Stimulated activated CD8-positive, alpha-beta memory T cell treated with anti-CD3 and anti-CD28 coated beads, Interleukin-7, amount 100 ng/mL, for 48 hours (primary cell): ENCODE measurements at places on chromosomes 12 and 14.

- no peak for DNase-seq
Measured at GRCh38 chr12:2297004-2297403, 244.2 kb downstream of the CACNA1C start.

- no peak for DNase-seq
Measured at GRCh38 chr14:34175574-34175973, 224.7 kb upstream of the EGLN3 start.

- no peak for DNase-seq
Measured at GRCh38 chr12:10397296-10397695, 7.5 kb upstream of the KLRK1 start.

DNA sequence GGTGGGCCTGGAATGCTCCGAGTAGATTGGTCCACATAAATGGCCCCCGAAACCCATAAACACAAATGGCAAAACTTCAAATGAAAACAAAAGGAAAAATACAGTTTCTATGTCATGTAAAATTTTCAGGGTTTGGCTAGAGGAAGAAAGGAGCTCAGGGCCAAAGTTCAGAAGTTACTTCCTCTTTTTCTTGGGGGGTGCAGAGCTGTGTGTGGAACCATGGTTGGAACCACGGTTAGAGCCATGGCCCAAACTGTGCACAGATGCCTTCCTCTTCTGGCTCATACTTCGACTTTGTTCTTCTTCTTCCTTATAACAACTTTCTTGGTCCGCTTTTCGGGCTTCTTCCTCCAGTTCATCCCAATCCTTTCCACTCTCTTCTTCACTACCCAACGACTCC, 51.7 kb downstream of the MGST1 start:
- no peak for DNase-seq

GRCh38 chr12:108583991-108584390, 13.9 kb downstream of the TMEM119 start:
- DNase-seq, result no peak

DNA sequence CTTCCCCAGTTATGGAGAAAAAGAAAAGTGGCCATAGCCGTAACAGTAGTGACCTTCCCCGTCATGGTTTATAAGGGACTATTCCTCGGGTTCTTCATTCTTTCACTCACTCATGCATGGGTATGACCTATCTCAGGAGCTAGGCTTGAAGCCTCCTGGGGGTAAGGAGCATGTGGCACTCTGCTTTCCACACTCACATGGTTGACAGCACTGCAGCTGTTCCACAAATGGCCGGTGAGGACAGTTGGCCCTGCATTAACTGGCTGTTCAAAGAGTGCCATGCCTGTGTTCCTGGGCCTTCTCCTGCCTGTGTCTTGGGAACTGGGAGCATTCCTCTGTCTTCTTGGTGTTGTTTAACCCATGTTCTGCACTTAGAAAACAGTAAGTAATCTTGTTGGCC, 66.2 kb upstream of the PNMA1 start:
- DNase-seq, result no peak

GRCh38 chr14:23430723-23431085, 4.8 kb downstream of the MYH7 start:
- DNase-seq, result no peak

DNA sequence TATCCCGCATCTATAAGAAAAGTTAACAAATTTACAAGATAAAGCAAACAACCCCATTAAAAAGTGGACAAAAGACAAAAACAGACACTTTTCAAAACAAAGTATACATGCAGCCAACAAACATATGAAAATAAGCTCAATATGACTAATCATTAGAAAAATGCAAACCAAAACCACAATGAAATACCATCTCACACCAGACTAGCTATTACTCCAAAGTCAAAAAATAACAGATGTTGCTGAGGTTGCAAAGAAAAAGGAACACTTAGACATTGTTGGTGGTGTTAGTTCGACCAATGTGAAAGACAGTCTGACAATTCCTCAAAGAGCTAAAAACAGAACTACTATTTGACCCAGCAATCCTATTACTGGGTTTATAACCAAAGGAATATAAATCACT, 968.6 kb upstream of the USP15 start:
- DNase-seq, result no peak

- no peak for DNase-seq
Measured at GRCh38 chr14:90460136-90460535, 63.3 kb downstream of the CALM1 start.

GRCh38 chr12:50222275-50222783, 55.2 kb upstream of the CERS5 start:
- no peak for DNase-seq

DNA sequence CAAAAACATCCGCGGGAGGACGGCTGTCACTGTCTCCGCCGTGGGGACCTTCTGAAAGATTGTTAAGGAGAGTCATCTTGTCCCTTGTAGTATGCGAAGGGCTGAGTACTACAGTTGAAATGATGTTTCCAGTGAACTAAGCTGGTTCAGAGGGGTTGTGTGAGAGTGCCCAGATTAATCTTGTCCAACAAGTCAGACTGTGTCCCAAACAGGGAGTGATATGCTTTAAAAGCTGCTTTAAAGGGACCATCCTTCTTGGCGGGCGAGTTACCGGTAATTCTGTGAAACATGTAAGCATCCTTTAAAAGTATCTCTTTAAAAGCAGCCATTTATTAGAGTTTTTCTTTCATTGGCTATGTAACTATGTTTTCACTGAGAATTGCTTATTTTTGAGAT, 1.1 kb downstream of the WDR20 start:
- DNase-seq, result no peak

GRCh38 chr14:105041841-105042765, 21.2 kb upstream of the CDCA4 start:
- no peak for DNase-seq

DNA sequence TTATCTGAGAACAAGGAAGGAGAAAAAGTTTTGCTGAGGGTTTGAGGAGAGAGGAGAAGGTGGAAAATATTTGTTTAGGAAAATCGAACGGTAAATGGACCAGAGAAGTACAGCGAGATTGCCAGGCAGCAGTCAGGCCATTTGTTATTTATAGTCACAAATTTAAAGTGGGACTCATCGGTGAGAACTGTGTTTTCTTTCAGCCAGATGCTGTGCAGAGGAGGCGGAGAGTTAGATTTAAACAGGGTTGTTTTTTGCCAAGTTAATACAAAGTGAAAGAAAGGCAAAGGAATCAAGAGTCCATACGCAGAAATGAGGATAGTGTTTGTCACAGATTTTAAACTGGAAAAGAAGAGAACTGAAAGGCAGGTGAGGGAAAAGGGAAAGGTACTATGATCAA, 200.6 kb upstream of the CNOT2 start:
- no peak for DNase-seq

DNA sequence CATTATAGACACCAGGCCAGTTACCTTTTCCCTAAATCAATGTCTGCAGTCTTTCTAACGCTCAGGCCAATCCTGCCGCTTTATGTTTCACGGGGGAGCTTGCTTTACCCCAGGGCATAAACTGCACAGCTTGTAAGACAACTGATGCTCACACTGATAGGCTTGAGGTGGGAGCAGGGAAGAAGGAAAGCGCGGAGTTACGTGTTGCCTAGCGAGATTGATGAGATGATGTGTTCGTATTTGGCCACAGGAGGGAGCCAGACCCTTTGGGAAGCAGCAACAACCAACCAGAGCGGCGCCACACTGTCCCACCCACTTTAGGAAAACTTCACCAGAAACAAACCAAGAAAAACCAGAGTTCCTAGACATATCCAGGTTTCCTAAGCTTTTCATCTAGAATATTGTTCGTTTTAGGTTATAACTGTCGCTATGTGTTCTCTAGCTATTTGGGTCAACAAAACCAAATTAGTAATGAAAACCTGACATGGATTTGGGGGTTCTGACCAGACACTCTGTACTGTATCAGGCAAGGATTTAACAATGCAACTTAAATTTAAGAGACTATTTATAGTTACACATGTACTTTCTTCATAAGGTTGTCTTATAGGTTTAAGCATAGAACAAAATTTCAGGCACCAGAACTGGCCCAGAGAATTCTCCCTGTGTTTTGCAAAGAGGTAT, 2.4 kb downstream of the IL26 start:
- peak; percentile 40 for DNase-seq

GRCh38 chr12:109925185-109925840, 25.2 kb downstream of the TCHP start:
- no peak for DNase-seq

DNA sequence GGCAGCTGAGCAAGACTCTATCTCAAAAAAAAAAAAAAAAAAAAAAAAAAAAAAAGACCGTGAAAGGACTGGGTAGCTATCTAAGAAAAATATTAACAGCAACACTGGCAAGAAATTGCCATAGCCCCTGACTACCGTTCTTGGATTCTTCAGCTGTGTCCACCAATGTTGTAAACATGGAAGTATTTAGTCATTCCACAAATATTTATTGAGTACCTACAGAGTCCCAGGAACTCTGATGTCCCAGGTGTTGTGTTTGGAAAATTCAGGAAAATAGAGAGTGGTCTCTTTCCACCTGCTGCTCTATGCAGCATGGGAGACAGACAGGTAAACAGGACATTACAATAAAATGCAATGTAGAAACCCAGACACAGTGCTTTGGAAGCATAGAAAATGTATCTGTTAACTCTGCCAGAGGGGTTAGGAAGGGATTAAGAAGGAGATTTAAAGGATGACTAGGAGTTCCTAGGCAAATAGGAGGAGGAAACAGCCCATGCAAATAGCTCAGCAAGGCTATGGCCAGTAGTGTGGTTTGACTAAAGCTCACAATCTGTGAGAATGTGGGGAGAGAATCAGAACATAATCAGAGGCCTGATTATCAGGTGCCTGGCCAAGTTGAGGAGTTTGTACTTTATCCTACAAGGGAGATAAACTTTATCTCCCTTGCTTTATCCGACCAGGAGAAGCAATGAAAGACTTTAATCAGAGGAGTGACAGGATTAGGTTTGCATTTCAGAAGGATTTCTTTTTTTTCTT, 2.1 kb upstream of the DLST start:
- DNase-seq, result no peak

DNA sequence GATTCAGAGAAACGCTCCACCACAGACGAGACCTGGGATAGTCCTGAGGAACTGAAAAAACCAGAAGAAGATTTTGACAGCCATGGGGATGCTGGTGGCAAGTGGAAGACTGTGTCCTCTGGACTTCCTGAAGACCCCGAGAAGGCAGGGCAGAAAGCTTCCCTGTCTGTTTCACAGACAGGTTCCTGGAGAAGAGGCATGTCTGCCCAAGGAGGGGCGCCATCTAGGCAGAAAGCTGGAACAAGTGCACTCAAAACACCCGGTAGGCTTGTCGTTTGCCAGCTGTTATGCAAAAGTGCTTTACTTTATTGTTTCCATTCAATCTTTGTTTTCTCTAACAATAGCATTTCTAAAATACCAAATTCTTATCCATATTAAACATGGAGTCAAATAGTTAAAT, 287.3 kb downstream of the NAV3 start:
- DNase-seq, result no peak

DNA sequence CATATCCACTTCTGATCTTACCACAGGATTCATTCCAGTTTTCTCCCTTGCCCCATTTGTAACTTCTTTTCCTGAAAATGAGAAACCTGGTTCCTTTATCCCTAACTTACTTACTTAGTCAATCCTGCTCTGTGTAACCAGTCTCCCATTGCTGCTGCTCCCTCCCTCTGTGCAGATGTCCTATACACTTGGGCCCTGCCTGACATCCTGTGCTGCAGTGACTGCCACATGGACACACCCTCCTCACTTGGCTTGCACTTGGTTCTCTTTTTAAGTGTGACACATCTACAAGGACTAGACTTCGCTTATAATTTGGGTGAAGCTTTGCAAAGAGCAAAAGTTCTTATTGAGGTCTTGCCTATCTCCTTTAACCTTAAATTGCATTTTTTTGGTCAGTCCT, 51.4 kb downstream of the FGD4 start:
- DNase-seq, result no peak

DNA sequence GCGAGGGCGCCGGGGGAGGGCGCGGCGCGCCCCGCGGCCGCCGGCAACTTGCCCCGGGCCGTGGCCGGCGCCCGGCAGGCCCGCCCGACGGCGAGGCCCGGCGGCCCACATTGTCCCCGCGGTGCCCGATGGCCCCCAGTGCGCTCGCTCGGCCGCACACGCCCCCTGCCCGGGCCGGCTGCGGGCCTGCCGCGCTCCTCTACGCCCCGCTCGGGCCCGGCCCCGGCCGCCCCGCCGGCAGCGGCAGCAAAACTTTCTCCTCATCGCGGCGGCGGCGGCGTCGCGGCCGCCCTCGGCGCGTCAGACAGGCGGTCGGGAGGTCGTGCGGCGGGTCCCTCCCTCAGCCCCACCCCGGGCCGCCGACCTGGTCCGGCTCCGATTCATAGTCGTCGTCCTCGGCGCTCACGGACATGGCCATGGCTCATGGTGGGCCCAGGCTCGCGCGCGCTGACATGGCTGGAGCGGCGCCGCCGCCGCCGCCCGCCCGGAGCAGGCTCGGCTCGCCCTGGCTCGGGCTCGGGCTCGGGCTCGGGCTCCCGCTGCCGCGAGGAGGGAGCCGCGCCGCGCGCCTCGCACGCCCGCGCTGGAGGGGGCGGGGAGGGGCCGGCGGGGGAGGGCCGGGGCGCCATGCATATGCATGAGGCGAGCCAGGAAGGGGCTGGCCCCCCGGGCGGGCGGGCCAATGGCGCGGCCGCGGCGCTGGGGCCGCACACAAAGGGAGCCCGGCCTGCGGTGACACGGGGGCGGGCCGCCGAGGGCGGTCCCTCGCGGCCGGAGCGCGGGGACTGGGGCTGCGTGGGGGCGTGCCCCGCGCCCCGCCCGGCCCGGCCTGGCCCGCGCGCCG, 67.1 kb downstream of the RNF34 start:
- DNase-seq, result peak; percentile 87

DNA sequence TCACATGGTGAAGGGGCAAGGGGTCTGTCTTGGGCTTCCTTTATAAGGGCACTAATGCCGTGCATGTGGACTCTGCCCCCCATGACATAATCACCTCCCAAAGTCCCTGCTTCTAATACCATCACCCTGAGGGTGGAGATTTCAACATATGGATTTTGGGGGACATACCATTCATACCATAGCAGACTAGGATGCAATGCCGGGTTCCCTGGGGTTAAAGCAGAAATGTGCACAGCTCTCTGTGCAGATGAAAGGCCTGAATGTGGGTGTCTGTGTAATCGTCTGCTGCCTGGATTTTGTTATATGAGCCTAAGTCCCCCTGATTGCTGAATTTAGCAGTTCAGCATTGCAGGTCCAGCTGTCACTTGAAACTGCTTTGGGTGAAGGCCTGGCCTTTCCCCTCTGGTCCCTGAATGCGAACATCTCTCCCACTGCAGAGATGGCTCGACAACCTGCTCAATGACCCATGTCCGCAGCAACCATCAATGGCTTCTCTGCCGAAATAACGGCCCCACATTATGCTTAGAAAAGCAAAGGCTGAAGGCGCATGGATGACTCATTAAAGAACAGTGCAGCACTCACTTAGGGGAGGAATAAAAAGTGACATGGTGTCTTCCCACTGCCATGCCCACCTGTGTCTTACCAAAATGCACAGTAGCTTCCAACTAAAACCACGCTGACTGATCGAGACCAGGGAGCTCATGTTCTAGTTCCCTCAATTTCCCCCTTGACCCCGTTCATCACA, 286.3 kb downstream of the DPF3 start:
- no peak for DNase-seq
